ENCODE measurements at places on chromosomes 1 and 21.

DNA sequence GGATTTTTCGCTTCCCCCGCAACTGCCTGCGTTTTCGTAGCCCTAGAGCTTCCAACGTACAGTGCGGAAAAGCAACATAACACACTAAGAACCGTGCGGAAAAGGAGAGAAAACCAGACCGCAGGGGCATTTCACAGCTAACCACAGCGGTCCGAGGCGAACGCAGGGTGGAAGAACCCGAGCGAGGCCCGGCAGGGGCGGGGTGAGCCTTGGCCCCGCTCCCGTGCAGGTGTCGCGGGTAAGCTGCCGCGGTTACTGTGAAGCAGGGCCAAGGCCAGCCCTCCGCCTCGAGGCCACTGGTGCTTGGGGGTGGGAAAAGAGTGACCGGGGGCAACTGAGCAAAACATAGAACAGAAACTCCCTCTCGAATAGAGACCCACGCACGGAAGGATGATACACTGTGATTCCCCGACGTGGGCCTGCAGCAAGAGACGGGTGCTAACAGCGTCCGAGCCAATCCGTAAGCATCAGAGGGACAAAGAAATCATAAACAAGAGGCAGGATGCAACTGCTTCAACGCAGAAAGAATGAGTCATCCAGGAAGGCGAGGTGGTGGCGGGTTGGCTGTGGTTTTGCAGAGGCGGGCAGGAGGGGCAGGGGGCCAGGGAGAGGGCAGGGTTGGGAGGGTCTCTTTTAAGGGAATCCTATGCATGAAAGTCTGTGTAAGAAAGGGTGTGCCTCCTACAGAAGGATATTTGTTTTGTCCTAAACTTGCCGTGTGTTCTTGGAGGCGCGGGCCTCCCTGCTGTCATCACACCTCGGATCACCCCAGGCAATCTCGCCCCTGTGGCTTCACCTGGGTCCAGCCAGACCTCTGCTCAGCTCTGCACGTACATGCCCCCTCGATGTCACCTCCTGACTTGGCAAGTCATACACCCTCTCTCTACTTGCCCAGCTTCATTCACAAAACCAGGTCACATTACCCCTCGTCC lies 7.3 kb downstream of the GNG4 start:
- no peak for DNase-seq

GRCh38 chr1:167474191-167474641 lies 44.1 kb downstream of the CD247 start:
- no peak for DNase-seq

DNA sequence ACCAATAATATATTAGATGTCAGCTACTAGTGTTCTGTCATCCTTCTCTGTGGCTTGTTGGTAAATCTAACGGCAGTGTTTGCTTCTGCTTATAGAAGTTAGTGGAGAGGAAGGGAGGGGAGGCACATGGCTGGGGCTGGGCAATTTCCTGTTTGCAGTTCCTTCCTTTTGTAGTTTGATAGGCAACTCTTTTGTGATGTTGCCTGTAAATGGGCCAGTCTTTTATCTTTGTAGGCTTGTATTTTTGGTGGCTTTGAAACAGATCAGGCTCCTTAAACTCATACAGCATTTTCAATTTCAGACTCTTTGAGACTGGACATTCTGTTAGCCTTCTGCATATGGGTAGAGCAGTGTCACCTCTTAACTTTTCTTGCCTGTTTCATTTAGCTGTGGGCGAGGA lies 48.1 kb downstream of the CDC14A start:
- DNase-seq = peak; percentile 78

DNA sequence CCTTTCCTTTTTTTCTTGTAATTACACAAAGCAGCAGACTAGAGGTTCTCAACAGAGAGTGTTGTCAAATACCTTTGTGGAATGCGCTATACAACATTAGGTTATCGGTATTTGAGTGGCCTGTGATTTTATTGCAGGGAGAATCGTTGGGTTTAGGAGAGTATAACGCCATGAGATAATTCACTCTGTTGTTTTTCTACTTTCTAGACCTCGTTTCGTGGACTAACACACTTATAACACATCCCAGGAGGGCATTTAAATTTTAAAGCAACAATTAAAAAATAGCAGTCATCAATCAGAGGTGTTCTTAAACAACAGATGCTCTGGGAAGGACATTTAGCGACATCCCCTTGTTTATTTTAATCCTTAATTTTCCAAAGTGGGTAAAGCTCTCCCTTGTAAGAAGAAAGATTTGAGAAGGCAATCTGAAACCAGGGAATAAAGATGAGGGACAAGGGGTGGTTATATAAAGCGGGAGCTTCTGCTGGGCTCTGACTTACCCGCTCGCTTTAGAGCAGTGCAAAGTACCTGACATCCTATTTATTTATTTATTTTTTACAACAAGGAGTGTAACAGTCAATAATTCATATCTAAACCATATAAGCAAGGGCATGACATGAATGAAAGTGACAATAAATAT lies 4.9 kb downstream of the PBX1 start:
- DNase-seq = no peak

DNA sequence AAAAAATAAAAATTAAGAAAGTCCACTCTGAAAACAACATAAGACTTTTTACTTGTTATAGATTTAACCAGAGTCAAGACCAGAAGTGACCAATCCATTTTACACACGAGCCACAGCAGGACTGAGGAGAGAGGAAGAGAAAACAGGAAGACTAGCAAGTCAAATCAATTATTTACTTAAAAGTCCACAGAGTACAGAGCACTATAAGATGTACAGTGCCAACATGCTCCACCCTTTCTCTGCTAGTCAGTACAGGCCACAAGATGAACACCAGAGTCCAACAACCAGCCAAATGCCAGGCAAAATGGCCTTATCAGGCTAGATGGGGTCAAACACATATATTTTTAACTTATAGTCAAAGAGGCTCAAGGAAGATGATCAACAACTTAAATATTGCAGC lies 19.5 kb downstream of the LUZP1 start:
- DNase-seq = no peak

GRCh38 chr21:28025111-28025510 lies 967.6 kb downstream of the LTN1 start:
- DNase-seq = no peak

DNA sequence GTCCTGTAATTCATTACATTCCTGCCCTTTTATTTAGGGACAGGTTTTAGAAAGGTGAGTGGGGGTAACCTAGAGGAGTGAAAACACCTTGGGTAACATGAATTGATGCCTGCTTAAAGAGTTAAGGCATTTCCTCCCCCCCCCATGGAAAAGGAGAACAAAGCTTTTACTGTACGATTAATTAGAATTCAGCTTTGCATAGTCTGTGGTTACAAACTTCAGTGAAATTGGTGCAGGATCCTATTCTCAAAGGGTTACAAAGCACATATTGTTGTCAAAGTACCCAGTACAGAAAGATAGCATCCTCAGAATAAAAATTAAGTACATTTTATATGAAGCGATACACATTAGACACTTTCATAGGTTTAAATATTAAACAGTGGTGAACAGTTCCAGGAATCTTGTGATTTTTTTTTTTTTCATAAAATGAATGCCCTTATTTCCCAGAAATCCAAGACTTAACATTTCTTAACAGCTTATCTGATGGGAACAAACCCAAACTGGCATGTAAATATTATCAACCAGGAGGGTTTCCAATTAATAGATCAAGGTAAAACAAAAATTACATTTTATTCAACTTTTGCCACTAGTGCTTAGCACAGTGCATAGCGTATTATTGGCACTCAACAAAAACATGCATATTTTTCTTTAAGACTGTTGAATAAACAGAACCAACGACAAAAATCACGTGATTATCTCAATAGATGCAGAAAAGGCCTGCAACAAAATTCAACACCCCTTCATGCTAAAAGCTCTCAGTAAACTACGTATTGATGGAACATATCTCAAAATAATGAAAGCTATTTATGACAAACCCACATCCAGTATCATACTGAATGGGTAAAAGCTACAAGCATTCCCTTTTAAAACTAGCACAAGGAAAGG lies 172.7 kb downstream of the PDE4B start:
- no peak for DNase-seq

GRCh38 chr1:230427981-230428380 lies 1.8 kb upstream of the PGBD5 start:
- DNase-seq = no peak

DNA sequence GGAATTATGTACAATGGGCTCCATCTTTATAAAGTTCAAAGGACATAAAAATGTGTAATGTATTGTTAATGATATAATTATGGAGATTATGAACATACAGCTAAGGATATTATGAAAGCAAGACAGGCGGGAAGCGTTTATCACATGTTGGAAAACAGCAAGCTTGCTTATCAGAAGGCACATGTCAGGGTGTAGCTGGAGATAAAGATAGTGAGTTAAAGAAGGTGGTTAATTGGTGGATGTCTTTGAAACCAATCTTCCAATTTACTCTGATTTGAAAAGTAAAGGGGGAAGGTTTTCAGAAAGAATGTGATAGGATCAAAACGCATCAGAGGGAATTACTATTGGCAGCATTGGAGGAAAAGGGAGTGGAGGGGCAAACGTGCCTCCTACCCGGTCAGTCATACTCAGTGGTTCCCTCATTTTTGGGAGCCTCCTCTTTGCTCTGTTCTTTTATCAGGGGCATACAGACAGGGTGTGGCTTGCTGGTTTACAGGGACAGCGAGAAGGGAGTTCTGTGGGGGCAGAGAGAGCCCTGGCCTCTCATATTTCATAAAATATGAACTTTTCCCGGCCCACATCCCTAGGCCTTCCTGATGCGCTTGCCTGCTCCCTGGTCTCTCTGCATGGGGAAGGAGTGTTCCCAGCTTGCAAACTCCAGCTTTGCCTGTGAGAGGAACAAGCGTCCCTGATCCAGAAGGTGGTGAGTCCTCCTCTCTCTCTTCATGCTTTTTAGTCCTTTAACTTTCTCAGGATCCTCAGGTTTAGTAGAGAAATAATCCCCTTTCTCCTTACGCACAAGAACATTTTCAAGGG lies 8.0 kb upstream of the SVBP start:
- DNase-seq = no peak

DNA sequence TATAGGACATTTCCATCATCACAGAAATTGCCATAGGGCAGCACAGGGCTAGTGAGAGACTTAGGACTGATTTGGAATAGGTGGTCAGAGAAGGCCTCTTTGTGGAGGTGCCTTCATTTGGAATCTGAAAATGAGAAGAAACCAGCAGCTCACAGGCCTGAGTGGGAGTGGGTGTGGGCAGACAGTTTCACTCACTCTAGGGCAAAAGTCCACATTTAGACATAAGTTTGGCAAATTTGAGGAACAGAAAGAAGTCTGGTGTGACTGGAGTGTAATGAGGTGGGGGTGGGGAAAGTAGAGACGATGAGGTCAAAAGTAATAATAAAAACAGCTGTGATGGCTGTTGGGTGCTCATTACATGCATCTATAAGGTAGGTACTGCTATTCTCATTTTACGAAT lies 22.4 kb upstream of the BCAR3 start:
- DNase-seq = no peak

- DNase-seq = no peak
Observed at GRCh38 chr1:8263791-8264190, 54.1 kb upstream of the SLC45A1 start.

DNA sequence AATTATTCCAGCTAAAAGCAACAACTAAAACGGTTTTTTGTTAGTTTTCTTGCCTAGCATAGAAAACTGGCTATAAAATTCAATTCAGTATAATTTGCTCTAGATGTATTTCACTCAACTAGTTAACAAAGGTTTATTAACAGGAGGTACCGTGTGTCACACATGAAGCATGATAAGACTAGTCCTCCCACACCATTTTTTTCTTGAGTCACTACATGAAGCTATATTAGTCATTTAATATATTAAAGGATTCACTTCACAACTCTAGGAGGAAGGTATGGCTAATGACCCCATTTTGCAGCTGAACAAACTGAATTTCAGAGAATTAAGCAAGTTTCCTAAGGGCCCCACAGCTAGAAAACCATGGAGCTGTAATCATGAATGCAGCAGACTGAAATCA lies 307.8 kb upstream of the USP25 start:
- DNase-seq = no peak

GRCh38 chr1:27473755-27474154 lies 16.2 kb downstream of the WASF2 start:
- DNase-seq = no peak

DNA sequence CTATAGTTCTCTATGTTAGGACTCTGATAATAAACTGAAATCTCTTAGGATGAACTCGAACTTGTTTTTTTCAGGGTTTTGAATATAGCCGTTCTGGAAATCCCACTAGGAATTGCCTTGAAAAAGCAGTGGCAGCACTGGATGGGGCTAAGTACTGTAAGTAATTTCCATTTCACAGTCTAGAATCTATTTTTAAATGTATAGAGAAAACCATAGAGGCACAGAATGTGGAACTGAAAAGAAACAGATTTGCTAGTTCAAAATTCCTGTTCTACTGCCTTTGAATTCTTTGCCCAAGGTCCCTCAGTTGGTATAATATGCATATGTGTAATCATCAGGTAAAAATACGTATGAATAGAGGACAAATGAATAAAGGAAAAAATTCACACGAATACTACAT lies 4.8 kb downstream of the CTH start:
- no peak for DNase-seq

GRCh38 chr1:159071970-159072582 lies 4.5 kb downstream of the AIM2 start:
- DNase-seq = peak; percentile 72

GRCh38 chr1:107140703-107141490 lies at the start of gene NTNG1:
Gene NTNG1 (plus strand): TSS chr1:107141039.
- DNase-seq = peak; percentile 79

- DNase-seq = no peak
Observed at GRCh38 chr1:36464605-36465393, 615 bp upstream of the MRPS15 start.

DNA sequence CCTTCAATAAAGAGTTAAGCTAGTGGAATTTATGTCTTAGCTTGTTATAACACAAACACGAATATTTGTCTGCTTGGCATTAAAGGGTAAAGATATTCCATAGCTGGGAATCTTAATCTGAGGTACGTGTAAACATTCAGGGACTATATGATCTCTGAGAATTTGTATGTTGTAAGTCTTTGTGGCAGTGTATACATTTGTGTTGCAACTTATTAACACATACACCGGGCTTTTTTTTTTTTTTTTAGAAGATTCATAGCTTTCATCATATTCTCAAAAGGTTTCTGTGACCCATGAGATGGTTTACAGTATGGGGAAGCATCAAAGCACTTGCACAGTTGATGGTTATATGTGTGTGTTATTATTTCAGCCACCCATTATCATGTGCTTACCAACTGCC lies 3.0 kb downstream of the GGPS1 start:
- no peak for DNase-seq

- DNase-seq = no peak
Observed at GRCh38 chr1:99180915-99181314, 83.4 kb upstream of the PLPPR4 start.

GRCh38 chr1:228013131-228013934 lies 6.5 kb downstream of the WNT3A start:
- DNase-seq = no peak

- peak; percentile 43 for DNase-seq
Observed at GRCh38 chr1:228009116-228009827, 2.5 kb downstream of the WNT3A start.
